ENCODE measurements at places on chromosomes 16 and 17.

DNA sequence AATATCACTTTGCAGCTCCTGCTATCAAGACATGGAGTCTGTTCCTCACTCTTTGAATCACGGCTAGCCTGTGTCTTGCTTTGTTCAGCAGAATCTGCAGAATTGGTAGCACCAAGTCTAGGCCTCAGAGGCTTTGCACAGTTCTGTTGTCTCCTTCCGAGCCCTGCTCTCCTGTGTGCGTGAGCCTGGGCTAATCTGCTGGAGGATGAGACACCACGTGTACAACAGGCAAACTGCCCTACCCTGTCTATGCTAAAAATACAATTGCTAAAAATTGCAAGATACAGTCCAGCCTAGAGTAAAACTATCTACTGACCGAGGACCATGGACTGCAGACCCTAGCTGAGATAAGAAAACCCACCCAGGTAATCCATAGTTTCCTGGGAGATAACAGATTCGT is 484.7 kb downstream of the NPIPA7 start:
- DNase-seq: no peak

DNA sequence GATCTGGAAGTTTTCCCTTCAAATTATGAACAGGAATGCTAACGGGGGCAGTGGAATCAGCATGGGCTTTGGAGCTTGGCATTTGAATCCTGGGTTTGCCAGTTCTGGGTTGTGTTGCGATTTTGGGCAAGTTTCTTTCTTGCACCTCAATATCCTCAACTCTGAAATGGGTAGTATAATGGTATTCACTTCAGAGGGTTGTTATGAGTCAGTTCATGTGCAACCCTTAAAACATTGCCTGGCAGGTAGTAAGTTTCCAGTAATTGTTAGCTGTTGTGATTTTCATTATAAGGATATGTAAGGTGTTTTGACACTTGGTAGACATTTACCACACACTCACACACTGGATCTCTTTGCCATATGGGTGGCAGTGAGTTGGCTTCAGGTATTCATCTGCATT is 33.4 kb downstream of the SNX29 start:
- DNase-seq: no peak

DNA sequence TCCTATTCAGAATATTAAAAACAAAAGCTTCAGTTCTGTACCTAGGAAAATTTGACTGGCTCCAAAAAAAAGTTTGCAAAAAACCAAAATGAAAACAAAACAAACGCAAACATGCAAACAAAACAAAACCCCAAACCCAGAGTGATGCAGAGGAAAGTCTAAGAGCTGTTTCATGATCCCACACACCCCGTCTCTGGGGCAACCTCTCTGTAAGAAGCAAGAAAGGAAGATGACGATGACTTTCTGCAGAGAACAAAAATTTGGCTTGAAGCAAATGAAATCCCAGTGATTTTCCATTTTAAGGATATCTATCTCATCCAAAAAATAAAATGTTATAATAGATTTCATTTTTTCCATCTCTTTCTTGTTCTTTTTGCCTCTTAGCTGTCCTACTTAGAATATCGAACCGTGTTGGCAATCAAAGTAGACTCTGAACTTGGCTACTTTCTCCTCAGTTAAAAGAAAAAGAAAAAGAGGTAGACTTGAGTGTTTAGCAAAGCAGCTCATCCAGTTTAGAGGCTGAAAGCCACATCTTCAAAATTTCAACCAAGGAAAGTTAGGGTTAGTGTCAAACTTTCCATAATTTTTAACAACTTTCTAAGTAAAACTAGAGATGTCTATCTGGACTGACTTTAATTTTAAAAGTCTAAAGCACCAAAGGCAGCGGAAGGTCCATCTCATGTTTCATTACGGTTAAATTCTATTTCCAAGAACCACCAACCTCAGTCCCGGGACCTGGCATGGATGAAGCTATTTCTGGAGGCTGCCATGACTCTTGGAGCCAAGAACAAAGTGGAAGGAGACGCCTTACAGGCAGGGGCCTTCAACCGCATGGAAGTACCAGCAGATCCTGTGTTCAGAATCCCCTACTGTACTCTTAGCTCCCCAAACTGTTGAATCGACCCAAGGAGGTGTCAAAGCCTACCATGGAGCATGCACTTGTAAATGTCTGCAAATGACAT is 180.8 kb downstream of the XYLT1 start:
- DNase-seq: no peak

GRCh38 chr16:67562918-67563707 is 787 bp downstream of the CTCF start:
- DNase-seq: no peak

DNA sequence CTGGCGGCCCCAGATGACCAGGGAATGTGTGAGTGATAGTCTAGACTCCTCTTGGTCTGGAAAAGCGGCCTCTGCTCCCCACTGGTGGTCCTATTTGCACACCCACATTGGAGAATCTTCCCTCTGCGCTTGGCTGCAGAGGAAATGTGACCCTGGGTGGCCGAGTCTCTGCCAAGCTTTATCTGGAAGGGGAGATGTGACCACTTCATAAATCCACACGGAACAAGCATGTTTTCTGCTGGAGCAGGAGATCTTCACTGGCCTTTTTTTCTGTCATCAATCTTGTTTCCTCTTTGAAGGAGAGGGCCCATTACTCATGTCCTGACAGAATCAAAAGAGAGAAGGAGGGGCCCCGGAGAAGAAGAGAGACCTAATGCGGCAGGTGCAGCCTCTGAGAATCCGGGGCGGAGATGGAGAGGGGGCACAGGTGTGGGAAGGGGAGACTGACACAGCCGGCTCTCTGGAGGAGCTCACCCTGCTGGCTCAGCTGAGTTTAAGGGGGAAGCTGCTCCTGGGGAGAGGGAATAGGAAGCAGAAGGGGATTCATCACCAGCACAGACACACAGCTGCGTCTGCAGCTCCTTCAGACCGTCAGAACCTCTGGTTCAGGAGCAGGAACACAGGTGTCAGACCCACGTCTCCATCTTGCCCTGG is 116.3 kb downstream of the SOX9 start:
- no peak for DNase-seq

DNA sequence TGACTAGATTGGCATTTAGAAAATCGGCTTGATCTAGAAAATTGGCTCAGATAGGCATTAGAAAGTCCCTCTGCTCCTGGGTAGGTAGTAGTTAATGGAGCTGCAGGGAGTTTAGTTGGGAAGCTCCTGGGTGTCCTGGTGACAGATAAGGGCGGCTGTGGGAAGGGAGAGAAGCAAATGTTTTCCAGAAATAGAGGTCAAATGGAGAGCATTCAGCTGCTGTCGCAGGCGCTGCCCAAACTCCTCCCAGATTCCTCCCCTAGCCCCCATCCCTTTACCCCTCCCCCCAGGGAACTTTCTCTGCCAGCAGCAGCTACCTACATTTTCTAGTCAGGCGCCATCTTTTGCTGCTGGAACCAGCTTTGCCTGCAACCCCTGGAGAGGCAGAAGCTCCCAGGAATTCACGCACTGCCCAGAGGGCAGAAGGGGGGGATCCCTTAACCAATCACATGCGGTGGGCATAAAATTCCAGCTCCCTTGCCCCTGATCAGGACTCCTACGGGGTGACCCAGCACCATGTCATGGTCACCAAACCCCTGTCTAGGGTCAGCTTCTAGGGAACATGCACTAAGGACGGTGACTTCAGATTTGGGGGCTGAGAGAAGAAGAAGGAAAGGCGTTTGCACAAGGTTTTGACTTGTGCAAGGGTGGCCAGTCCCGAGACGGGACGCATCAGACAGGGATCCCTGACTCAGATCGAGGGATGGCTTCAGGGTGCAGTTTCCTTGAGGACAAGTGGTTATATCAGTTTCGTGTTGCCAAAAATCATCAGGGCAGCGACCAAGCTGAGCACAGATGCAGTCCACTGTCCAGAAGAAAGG is 43.8 kb downstream of the SOCS1 start:
- no peak for DNase-seq
